Endothelial cell of umbilical vein (primary cell): ENCODE measurements at places on chromosomes 1 and 21. TPM values are rescaled to one million over a fixed set of nuclear protein-coding genes. Genes with fewer than 3 reads are reported as not detected.

- DNase-seq = no peak
These were observed 79.1 kb upstream of the OLIG2 start for GRCh38 chr21:32946654-32947053.

GRCh38 chr1:204445860-204446412 is 34.3 kb upstream of the PPP1R15B start:
- peak; percentile 55 for DNase-seq

- DNase-seq = no peak
These were observed 1.4 kb upstream of the CFH start for GRCh38 chr1:196650403-196650802.

GRCh38 chr1:221306239-221306638 is 427.0 kb downstream of the HLX start:
- DNase-seq = no peak

Gene TNFRSF18
- total RNA-seq = not detected in 2 replicates

DNA sequence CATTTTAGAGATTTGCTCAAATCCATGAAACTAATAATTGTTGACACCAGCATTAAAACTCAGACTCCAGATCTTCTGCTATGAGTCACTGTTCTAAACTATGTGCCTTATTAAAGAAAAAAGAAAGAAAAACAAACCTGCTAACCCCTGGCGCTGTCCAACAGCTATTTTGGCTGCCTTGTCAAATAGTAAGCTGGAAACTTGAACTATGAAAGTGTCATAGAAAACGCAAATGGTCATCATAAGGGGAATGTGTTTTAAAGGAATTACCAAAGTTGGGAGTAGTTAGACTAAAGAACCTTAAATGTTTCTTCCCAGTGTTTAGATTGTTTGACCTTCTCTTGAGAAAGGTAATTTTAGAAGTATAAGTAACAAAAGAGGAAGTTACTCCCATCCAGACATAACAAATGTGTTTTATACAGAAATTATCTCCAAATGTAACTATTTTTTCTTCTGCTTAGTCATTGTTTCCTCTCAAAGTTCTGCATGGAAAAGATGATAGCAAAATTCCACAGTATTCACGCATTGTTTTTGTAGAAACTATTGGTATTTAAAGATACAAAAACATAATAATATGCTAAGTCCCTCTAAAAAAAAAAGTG is 272.4 kb downstream of the TPR start:
- peak; percentile 96 for DNase-seq

- DNase-seq = no peak
These were observed 31.3 kb upstream of the GPR157 start for GRCh38 chr1:9160079-9160717.

GRCh38 chr1:29467989-29468900 is 231.9 kb downstream of the PTPRU start:
- DNase-seq = no peak

Gene CFHR2
- not detected in 2 replicates for total RNA-seq

- DNase-seq = no peak
These were observed 95.6 kb upstream of the ADAMTS5 start for GRCh38 chr21:27062443-27062842.

Gene TMEM52
- 1.2 and 1.6 TPM in 2 replicates for total RNA-seq

DNA sequence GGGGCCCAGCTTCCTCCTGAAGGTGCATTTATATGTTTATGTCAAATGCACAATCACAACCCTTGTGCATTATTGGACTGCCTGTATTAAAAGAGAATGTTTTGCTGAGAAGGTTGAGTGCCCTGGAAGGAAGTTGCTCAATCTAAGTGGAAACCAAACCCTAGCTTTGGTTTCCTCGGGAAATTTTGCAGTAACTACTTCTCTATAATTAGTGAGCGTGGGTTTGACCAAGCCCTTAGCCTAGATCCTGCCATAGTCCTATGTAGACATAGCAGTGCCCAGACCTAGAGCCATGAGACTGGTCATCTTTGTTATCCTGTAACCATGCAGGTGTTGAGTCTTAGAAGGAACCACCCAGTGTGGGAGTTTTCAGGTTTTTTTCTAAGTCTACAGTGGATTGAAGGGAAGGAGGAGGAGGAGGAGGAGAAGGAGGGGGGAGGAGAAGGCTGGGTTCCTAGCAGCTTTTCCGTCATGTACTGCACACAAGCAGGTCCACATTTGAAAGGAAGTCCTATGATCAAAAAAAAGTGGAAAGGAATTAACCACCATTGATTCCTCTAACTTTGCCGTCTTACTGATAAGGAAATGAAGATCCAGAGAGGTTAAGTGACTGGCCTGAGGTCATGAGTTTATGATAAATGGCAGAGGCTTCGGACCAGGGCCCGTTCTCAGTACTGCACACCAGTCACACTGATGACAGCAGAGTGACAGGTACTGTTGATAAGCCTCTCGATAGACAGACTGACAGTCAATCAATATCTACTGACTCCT is 72.2 kb upstream of the LYST start:
- DNase-seq = peak; percentile 47

Gene NRIP1
- 24.0 and 26.6 TPM in 2 replicates for total RNA-seq

Gene CRNN
- total RNA-seq = not detected in 2 replicates
